ENCODE measurements at places on chromosomes 12 and 14.

- no peak for DNase-seq
These were observed 11.6 kb downstream of the BMAL2 start for GRCh38 chr12:27344246-27344645.

DNA sequence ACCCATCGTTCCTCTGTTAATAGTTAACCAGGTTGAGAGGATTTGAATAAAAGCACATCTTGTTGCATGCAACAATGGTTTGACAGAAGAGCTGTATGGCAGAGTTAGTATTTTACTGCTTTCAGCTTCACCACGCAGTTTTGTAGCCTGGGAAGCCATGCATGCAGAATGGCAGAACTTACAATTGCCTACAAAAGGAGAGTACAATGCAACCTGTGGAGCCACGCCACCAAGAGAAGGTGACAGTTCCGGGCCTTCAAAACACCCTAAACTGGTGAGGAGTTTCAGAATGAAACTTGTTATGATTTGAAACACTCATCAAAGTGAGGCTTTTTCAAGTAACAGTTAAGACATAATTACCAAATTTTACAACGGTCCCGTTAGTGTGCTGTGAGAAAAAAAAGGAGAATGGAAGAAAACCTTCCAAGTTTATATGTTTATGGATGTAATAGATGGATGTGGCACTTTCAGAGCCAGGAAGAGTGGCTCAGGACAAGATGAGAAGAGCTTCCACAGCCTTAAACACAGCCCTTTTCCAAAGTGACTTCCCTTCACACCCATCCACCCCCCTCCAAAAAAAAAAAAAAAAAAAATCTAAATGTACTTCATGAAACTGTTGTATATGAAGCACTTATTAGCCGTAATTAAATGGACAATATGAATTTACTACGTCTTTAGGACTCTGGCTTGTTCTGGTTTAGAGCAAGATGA is 158.7 kb downstream of the EGLN3 start:
- DNase-seq = no peak

DNA sequence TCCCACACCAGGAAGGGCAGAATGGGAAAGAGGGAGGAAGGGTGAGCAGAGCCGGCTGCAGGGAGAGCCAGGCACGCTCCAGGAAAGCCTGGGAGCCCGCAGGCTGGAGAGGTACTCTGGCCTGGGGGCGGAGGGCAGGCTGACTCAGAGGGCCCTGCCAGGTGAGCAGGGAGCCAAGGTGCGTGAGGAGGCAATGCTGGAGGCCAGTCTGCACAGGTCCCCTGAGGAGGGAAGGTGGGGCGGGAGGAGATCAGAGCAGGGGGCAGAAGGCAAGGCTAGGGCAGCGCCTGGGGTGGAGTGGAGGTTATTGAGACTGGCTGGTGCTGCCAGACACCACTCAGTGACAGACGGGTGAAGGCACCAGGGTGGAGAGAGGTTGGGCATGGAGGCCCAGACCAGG is 385.0 kb downstream of the BCL11B start:
- no peak for DNase-seq

DNA sequence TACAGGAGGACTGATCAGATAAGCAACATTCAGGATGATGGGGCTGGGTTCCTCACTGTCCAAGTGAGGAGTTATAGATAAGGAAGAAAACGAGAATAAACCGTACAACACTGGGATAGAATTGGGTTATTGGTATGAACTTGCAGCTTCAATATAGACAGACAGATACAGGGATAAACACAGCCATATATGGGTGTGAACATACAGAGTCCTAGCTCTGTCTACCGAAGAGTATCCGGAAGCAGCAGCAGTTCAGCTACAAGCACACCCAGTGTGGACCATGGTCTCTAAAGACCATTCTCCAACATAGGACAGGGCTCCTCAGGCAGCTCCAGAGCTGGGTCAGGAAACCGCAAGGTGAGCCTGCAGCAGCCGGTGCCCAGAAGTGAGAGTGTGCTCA is 40.8 kb downstream of the CDC42BPB start:
- DNase-seq = no peak

GRCh38 chr14:77316872-77317301 is 3.8 kb downstream of the POMT2 start:
- no peak for DNase-seq

DNA sequence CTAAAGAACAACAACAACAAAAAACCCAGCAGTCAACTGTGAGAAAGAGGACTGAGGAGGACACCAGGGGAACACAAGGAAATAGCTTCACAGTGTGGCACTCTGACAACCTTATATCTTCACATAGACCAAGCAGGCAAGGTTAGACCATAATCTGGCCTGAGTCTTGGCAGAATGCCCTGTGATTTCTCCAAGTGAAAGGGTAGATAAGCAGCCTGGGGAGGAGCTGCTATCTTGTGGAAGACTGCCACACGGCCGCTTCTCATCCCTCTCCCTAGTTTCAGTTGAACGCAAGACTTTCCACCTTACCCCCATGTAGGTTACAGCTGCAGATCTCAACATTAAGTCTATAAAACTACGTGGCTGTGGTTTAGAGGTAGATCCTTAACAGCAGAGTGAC is 3.7 kb downstream of the SLC25A21 start:
- DNase-seq = no peak

DNA sequence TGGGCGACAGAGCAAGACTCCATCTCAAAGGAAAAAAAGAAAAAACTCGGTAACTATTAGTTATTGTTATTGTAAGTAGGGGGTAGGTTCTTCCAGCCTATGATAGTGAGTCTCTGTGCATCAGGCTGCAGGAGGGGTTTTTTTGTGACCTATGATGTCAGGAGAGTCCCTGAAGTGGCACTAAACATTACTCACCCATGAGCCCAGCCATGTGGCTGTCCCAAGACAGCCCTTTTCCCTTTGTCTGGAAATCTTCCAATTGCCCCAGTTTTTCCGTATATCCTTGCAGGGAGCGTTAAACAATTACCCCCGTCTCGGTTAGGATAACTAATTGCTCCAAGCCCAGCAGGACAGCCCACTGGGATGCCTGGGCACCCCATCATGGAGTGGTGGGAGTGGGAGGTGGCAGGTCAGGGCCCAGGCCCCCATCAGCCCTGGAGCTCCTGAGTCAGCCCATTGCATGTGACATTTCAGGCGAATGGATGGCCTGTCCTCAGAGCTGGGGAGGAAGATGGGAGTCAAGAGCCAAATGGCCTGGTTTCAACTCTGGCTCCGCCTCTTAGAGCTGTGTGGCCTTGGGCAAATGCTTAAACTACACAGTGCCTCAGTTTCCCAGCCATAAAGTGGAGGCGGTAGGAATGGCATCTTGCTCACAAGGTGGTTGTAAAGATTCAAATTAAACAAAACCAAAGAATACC is 16.4 kb downstream of the PHETA1 start:
- no peak for DNase-seq

- no peak for DNase-seq
These were observed 85.6 kb downstream of the NAV3 start for GRCh38 chr12:77916276-77916675.

DNA sequence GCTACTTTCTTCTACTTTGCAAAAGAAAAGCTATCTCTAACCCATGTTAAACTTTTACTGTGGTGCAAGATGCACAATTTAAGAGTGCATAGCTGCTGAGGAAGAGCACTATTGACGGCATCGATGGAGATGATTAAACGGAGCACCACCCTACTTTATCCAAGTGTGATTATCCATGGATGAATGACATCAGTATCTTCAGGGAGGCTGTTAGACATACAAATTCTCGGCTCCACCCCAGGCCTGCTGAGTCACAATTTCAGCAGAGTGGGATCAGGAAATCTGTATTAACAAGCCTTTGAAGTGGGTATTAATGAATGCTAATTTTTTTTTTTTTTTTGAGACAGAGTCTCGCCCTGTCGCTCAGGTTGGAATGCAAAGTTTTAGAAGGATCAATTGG is 16.2 kb downstream of the SLC2A14 start:
- DNase-seq = no peak

- DNase-seq = no peak
These were observed 22.9 kb downstream of the VCPKMT start for GRCh38 chr14:50093496-50093895.

- no peak for DNase-seq
These were observed 115.3 kb downstream of the PTGER2 start for GRCh38 chr14:52429451-52429850.

GRCh38 chr12:8226355-8226754 is 1.1 kb downstream of the FAM90A1 start:
- no peak for DNase-seq

DNA sequence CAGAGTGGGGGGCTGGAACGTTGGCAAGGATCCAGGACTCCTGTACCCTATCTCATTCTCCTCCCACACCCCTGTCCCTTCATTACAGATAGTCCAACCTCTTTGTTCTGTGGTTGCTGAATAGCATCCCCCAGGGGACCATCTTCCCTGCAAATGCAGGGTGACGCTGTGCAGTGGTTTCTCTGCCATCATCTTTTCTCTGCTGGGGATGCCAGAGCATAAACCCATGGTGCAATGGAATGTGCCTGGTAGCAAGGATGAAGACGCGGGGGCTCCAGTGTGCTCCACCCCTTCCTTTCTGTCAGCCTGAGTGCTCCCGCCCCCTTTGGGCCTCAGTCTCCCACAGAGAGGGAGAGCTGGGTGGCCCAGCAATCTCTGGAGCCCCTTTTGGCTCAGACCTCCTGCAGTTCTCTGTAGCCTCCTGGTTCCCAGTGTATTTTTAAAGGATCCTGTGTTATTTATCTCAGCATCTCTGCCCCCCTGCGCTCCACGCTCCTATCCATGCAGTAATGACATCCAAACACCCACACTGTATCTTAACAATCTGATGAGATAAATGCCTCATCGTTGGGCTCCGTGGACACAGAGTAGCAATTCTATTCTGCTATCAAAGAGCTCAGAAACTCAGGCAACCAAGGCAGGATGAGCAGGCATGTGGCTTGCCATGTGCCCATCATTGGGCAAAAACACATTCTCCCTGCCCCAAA is 212.8 kb downstream of the CACNA1C start:
- no peak for DNase-seq

GRCh38 chr12:27185234-27186021 is 58.7 kb upstream of the STK38L start:
- no peak for DNase-seq

GRCh38 chr14:100214770-100215083 is 24.2 kb upstream of the YY1 start:
- DNase-seq = no peak

GRCh38 chr12:96425321-96425720 is 25.1 kb upstream of the CDK17 start:
- no peak for DNase-seq

- DNase-seq = no peak
These were observed 70.5 kb downstream of the ITPK1 start for GRCh38 chr14:93045211-93045674.

GRCh38 chr12:62697893-62698292 is 231.3 kb downstream of the MON2 start:
- no peak for DNase-seq

- DNase-seq = no peak
These were observed 35.1 kb downstream of the ATF7IP start for GRCh38 chr12:14400599-14400998.

- DNase-seq = no peak
These were observed 348.2 kb downstream of the DPF3 start for GRCh38 chr14:72545411-72546311.

GRCh38 chr14:93332397-93332852 is 411 bp downstream of the BTBD7 start:
- DNase-seq = peak; percentile 50

GRCh38 chr14:88233915-88234314 is 89.2 kb downstream of the KCNK10 start:
- DNase-seq = no peak
